Endodermal cell (in vitro differentiated cells): ENCODE measurements at places on chromosomes 7 and 10.

DNA sequence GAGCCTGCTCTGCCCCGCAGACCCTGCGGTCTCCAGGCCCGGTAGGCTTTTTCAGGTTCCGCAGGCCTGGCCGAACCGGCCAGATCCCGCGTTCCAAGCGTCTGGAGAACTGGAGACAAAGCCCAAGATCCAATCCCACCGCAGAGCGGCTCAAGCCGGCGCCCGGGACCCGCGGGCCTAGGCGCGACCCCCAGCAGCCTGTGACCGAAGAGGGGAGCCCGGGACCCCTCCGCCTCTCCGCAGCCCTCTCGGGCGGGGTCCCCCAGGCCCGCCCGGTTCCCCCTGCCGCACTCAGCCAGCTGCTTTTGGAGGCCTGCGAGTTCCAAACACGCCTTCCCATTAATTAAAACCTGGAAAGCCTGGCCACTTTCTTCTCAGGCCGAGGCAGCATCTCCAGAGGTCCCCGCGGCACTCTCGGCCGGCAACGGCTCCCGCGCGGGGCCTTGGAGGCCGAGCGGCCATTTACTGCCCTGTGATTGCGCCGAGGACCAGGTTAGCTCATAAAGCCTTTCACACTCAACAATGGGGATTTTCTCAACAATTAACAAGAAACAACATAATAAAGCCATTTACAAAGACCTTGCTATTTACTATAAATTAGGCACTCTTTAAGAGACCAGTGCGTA is 16.7 kb downstream of the SKIDA1 start:
- peak; percentile 75 for DNase-seq

DNA sequence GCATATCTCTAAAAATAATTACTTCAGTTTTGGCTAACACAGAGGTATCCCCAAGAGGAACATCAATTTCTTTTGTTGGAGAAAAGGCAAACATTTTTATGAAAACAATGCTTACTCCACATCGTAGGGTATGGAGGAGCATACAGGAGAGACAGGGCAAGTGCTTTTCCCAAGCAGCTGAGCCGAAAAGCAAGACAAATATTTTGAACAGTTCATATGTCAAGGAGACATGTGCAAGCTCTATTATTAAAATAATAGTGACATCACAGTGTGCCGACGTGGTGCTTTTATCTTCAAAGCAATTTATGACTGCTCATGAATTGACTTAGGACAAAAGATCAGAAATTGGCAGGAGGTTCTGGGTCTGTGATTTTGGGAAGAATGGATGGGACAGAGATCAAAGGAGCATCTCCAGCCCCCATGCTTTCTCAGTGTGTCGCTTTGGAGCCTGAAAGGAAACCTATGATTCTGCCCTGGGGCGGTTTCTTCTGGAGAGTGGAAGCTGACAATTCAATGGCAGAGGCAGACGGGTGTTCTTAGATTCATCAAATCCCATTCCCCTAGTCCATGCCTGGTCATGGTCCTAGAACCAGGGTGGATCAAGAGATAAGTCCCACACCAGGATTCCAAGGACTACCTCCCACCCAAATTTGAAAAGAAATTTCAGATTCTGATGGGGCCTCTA is 97.1 kb downstream of the JCAD start:
- DNase-seq, result no peak

DNA sequence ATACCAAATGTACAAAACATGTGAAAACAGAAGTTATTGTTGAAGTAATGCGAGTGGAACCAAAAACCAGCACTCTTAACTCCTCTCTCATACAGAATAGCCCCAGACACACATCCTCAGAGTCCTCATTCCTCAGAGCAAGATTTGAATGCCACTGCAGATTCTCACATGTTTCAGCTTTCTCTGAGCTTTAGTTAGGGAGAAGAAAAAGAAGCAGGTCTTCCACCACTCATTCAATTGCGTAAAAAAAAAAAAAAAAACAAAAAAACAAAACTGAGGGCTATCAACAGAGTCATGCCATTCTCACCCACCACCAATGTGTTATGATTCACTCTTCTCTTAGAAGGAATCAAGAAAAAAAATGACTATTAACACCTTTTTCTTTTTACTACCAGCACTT is 287.7 kb downstream of the IPMK start:
- no peak for DNase-seq

DNA sequence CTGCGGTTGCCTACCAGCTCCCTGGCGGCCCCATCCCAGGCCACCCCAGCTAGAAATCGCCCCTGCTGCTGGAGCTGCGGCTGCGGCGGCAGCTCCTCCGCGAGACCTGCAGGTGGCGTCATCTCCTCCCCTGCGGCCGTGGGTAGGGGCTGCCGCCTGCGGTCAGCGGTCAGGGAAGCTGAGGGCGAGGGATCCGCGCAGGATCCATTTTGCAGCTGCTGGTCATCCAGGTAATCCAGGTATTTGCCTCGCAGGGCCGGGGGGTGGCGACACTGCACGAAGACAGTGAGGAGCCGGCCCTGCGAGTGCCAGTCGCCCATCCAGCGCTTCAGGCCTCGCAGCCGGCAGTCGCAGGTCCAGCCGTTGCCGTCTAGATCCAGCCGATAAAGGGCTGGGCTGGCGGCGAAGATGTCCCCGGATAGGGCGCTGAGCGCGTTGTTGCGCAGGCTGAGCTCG is 1.5 kb downstream of the TRIL start:
- peak; percentile 95 for DNase-seq

- no peak for DNase-seq
Observed at GRCh38 chr7:35336444-35336843, 82.5 kb upstream of the TBX20 start.

GRCh38 chr7:129134356-129134987 is 10.0 kb upstream of the TSPAN33 start:
- DNase-seq, result peak; percentile 25

- DNase-seq, result no peak
Observed at GRCh38 chr10:67471022-67471421, 225.0 kb downstream of the CTNNA3 start.

GRCh38 chr7:139683137-139683921 is 94.5 kb downstream of the HIPK2 start:
- DNase-seq, result no peak

- DNase-seq, result no peak
Observed at GRCh38 chr10:106106114-106106513, 1058.4 kb downstream of the SORCS1 start.
